ENCODE measurements at places on chromosomes 2 and 18.

DNA sequence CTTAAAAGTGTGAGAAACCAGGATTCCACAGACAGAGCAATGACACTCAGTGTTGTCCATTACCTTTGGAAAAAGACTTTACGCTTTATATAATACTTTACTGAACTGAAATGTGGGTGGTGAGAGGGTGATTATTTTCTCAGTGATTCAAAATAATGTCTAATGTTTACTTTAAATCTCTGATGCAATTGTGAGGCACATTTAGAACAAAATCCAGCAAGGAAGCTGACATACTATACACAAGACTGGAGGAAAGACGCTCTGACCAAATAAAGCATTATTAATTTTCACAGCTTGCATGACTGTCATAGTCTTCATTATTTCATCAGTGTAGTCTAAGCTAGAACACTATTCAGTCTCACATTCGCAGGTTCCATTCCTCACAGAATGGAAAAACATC is 34.1 kb upstream of the STAT1 start:
- peak; percentile 41 for DNase-seq

DNA sequence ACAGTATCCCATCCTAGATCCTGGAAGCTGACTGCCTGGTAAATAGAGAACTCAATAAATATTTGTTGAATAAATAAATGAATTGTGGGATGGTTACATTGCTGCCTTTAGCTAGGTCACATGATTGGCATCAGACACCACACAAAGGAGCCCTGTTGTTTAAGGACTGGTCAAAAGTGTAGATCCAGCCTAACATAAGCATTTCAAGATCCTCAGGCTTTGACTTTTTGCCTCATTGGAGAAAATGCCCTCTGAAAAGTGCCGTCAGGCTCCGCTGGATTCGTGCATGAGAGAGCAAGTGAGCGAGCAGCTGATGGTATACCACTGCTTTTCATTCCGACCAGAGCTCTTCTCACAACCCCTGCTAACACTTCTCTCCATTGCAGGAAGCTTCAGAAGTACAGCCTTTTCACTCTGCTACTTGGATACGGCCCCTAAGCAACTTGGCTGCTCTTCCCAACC is 1.3 kb upstream of the ZNF24 start:
- DNase-seq, result no peak

GRCh38 chr2:230925879-230926765 is 1.1 kb upstream of the GPR55 start:
- no peak for DNase-seq

- no peak for DNase-seq
Measured at GRCh38 chr18:45110577-45111501, 430.2 kb downstream of the SETBP1 start.

- DNase-seq, result no peak
Measured at GRCh38 chr2:9769171-9770005, 73.9 kb upstream of the TAF1B start.

- DNase-seq, result no peak
Measured at GRCh38 chr2:109479804-109480203, 134.0 kb downstream of the SEPTIN10 start.

GRCh38 chr2:141595316-141595920 is 535.4 kb downstream of the LRP1B start:
- no peak for DNase-seq

GRCh38 chr2:101597347-101597944 is 100.1 kb upstream of the MAP4K4 start:
- peak; percentile 63 for DNase-seq

- DNase-seq, result no peak
Measured at GRCh38 chr2:230873661-230874401, 9.1 kb downstream of the ITM2C start.

- DNase-seq, result peak; percentile 7
Measured at GRCh38 chr2:108858894-108859293, 72.3 kb downstream of the CCDC138 start.

DNA sequence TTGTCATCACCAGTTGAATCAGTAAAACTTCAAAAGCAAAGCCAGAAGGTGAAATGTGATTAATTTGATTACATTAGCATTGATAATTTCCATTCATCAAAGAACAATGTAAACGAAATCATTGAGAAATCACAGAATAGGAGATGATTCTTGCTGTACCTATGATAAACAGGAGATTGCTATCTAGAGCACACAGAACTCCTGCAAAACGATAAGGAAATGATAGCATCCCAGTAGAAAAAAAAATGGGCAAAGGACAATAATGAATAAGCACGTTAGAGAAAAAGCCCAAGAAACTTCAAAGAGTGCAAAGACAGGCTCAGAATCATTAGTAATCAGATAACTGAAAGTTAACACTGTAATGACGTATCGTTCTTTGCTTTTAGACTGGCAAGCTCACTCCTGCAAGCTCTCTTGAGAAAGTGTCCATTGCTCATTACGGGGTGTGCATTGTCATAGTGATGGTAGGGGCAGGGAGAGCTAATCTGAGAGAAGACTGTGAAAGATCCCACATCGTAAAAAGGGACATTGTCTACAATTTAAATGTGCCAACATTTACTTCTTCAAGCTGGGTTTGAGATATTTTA is 143.6 kb downstream of the SPP2 start:
- DNase-seq, result no peak

- DNase-seq, result no peak
Measured at GRCh38 chr2:114032705-114033104, 142.8 kb downstream of the ACTR3 start.

DNA sequence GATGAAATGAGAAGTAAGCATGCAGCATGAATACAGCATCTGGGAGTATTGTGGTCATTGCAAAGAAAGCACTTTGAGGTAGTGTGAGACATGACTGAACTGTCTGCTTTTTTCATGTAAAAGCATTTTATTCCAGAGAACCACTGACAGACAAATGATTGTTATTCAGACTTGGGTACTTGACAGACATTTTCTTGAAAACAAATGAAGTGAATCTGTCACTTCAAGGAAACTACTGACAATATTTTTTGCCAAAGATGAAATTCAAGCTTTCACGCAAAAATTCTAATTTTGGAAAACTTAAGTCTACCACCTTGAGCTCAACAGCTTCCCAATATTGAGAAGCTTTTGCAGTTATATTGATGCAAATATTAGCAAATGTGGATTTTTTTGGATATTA is 255.7 kb downstream of the ARL6IP6 start:
- DNase-seq, result no peak

Measured in astrocyte of the spinal cord (primary cell).